HFFc6 (cell line): ENCODE measurements at places on chromosomes 7 and 10. TPM values are rescaled to one million over a fixed set of nuclear protein-coding genes. Genes with fewer than 3 reads are reported as not detected.

Gene TSC22D4
- 50.1 to 53.4 TPM (median 52.5 TPM) in 3 replicates for total RNA-seq

Gene RTKN2
- 2.9 to 5.1 TPM (median 4.3 TPM) in 3 replicates for total RNA-seq

Gene DRGX
- total RNA-seq: 0.12 to 0.41 TPM in 2 of 3 replicates, not detected in the other

Gene AGR2
- total RNA-seq: not detected in 3 replicates

Gene HDAC9
- total RNA-seq: 12.4 and 30.0 TPM in 2 replicates

Gene EFCAB10
- total RNA-seq: not detected in 3 replicates

Gene SLC35G1
- 5.2 to 7.2 TPM (median 5.6 TPM) in 3 replicates for total RNA-seq
